ENCODE measurements at places on chromosomes 1 and 21. TPM values are rescaled to one million over a fixed set of nuclear protein-coding genes. Genes with fewer than 3 reads are reported as not detected.
A peak's percentile ranks its signal among the peaks of the same experiment; 100 is the strongest.

DNA sequence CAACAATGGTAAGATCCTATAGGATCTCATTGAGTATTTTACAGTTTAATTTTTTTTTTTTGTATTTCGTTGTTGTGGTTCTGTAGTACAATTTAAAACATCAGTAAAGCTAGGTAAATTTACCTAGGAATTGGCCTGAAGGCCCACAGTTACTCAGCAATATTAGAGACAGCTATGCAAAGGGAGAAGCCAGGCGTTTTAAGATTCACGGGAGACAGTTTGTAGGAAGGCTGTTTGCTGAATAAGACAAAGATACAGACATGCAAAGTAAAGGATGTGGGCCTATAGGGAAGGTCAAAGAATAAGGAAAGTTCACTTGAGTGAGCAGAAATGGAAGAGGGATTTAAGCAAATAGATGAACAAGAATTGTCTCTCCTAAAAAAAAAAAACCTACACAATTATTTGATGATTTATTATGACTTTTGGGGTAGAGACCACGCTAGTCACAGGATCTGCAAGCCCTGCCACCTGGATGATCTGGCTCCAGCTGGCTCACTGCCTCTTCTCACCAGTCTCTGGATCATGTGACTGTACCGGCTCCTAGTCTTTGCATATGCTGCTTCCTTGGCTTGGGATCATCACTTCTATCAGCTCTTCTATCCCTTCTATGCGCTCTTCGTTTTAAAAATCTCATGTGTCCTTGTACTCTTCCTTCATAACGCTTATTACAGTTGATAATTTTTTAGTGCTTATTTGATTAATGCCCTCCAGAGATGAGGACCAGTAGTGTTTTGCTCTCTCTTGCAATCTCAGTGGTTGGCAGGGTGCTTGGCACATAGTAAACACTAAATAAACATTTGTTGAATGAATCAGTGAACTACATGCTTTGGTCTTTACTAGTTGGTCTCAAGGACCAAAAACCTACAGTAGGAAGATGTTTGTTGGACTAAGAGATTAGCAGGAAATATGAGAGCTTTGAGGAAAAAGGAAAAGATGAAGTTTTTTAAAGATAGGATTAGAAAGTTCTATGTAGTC lies 14.1 kb downstream of the DYRK1A start:
- no peak for DNase-seq

DNA sequence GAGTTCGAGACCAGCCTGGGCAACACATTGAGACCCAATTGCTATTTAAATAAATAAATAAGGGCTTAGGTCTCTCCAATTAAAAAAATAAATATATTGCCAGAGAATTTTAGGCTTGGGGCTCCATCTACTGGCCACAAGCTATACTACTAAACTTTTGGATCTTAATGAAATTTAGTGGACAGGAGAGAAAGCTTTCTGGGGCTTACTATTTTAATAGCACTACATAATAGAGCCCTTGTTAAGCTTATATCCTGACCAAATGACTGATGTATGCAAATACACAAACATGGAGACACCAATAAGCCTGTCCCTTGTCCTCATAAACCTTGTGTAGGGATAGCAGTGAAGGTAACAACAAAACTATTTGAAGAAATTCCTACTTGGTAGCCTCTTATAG lies 18.4 kb downstream of the CCT3 start:
- DNase-seq, result peak; percentile 30

- DNase-seq, result no peak
Measured at GRCh38 chr1:4083231-4084047, 183.4 kb upstream of the C1orf174 start.

GRCh38 chr1:67464058-67464457 lies 33.9 kb upstream of the SERBP1 start:
- DNase-seq, result no peak

DNA sequence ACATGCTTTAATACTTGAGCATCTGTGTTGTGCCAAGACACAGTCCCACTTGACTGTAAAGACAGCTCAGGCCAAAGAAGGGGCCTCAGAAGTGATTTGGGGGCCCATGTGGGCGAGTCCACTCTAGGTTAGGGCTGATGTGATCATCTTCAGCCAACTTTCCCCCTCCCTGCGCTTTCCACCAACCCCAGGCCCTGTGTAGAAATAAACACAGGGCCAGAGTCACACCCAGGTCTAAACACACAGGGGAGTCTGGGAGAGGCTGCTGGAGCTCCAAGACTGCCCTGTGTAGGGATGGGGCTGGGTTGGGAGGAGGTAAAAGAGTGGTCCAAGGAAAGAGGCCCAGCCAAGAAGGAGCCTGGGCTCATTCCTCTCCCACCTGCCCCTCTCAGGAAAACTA lies 2.5 kb upstream of the WNT2B start:
- DNase-seq, result no peak

PADI3 gene
- polyA plus RNA-seq, result not detected

DNA sequence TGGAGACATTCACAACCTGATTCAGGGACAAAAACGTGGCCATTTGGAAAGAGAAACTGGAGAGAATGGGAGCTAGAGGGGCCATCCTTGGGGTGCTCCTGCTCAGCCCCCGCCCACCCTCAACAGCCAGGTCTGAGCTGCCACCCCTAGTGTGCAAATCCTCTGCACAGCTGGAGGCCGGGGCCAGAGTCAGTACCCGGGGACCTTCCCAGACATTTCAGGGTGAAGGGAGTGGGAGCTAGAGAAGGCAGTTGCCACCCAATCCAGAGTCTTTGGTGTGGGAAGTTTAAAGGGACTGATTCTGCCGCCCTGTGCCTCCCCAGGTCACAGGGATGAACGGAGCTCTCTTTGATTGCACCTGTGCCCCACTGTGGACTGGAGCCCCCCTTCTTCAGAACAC lies 397.4 kb downstream of the MATN1 start:
- no peak for DNase-seq

AZIN2 gene
- polyA plus RNA-seq, result 11.1 TPM

- DNase-seq, result no peak
Measured at GRCh38 chr1:94599095-94599813, 57.7 kb upstream of the F3 start.

RGS8 gene
- polyA plus RNA-seq, result not detected

- no peak for DNase-seq
Measured at GRCh38 chr21:45877821-45878469, 103.6 kb upstream of the COL6A1 start.

GRCh38 chr1:81812712-81813111 lies 12.0 kb downstream of the ADGRL2 start:
- DNase-seq, result no peak

GRCh38 chr1:206706806-206707366 lies 22.2 kb downstream of the MAPKAPK2 start:
- DNase-seq, result no peak

GRCh38 chr1:24322470-24323177 lies 3.5 kb downstream of the GRHL3 start:
- DNase-seq, result no peak

TFF3 gene
- polyA plus RNA-seq, result not detected

DNA sequence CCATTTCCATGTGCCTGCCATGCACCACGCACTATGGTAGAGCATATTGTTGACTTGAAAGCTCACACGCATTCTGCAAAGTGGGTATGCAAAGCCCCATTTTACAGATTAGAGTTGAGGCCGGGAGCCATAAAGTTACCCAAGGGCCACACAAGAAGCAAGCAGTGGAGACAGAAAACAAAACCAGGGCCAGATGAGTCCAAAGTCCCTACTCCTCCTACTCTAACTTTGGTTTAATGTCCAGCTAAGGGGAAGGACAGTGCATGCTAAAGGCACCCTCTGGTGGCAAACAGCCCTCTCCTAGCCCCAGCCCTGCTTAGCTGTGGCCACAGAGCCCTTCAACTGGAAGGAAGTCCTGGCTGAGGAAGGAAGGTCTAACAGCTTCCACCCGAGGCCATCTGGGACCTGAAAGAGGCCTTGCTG lies 74.9 kb downstream of the SLC66A1 start:
- DNase-seq, result no peak

EPS8L3 gene
- not detected for polyA plus RNA-seq

DNA sequence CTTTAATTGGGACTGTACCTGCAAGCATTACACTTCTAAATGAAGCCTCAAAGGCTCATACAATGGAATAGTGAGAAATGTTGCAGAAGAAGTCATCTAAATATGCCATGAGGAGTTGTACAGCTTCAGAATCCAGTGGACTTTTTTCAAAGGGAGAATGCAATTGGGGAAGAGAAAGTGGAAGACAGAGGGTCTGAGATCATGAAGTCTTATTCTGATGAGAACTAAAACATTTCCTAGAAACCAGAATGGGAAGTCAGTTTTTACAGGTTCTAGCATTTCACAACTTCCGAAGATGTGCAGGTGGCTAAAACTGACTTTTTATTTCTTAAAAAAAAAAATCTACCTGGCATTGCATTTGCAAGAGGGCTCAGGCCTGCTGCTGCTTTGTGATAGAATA lies 424.4 kb upstream of the RUNX1 start:
- no peak for DNase-seq

TSTD1 gene
- 508 TPM for polyA plus RNA-seq

- DNase-seq, result no peak
Measured at GRCh38 chr1:65020774-65021173, 54.4 kb upstream of the JAK1 start.

DPT gene
- not detected for polyA plus RNA-seq

KAZN gene
- 0.06 TPM for polyA plus RNA-seq

DNA sequence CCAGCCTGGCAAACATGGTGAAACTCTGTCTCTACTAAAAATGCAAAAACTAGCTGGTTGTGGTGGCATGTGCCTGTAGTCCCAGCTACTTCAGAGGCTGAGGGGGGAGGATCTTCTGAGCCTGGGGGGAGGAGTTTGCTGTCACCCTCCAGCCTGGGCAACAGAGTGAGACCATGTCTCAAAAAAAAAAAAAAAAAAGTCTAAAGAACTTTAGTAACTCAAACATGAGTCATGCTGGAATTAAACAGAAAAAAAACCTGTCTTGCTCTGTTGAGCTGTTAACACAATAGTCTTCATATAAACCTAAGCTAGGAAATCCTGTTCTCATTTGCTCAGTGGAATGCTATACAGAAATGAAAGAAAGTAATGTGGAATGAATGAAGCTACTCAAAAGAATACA lies 16.7 kb upstream of the DISP1 start:
- DNase-seq, result no peak

GRCh38 chr1:172219966-172220365 lies 200.5 kb upstream of the C1orf105 start:
- no peak for DNase-seq

DNA sequence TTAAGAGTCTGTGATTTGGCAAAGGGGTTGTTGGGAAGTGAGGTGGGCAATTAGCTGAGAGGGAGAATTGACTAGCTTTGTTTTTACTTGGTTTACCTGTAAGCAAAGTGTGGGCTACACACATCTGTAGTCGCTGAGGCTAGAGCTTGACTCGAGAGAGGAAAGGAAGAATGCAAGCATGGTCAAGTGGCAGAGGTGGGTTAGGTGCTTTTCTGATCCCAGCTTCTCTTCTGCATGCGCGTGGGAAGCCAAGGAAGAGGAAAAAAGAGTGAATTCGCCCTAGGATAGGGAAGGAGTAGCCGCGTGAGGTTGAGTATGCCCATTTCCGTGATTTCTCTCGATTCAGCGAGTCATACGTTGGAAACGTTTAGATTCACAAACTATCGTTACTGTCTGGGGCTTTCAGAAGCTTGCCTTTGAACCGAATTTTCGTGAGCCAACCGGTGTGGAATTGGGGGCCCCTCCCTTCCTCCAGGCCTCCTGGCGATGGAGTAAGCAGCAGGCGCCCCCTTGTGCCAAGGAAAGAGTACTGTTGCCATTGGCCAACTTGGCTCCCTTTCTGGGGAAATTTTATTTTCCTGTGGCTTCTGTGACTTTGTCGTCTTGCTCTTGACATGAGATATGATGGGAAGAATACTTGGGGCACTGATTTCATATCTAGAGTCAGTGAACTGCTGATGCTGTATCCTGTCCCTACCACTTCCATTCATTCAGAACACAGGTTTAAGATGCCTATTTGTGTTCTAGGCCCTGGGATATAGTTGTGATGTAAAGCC lies 1.3 kb downstream of the PIGV start:
- DNase-seq, result peak; percentile 95

DNA sequence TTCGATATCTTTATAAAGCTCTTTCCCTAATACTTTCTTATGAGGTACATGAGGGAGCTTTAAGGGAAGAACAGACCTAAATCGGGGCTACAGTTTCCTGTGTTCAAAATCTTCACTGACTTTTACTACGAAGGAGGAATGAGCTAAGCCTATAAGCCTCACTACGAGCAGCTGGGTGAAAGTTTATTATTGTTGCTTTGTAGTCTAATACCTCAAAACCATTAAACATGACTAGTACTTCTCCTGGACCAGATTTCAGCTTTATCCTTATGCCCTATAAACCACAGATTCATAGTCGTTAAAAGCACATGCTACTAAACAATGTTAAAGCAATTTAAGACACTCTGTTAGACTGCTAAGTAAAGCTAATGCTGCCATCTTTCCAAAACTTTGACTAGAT lies 30.2 kb downstream of the NDC1 start:
- DNase-seq, result no peak

GRCh38 chr1:1578371-1578940 lies 3.8 kb upstream of the SSU72 start:
- no peak for DNase-seq

ASCL5 gene
- polyA plus RNA-seq, result 0.08 TPM

DNA sequence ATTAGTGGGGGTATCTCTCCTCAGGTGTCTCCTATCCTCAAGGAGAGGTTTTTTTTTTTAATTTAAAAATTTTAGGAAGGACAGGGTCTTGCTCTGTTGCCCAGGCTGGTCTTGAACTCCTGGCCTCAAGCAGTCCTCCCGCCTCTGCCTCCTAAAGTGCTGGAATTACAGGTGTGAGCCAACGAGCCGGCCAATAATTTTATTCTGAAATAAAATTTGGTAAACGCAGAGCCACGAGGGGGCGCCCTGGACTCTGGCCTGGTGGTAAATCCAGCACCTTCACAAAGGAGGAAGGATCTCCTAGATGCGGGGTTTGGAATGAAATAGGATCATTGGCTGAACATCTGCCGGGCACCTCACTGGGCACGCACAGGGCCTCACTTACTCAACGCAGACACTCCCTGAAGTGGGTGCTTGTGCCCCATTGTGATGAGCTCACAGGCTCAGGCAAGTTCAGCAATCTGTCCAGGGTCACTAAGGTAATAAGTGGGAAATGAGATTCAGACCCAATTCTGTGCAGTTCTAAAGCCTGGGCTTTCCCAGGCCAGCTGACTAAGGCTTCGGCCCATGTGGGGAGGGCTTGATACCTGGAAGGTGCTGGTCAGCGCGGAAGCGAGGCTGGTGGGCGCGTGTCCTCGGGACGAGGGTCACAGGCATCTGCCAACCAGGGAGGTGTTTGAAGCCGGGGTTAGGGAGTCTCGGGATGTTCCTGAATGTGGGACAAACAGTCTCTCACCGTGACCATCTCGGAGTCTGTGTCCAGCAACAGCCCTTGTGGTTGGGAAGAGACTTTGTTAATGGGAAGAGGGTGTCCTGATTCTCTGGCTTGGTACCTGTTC lies 32.7 kb upstream of the ETV3 start:
- DNase-seq, result no peak
